Dorsolateral prefrontal cortex (tissue), 122 donors: ENCODE measurements at places on chromosomes 6 and 20. TPM values are rescaled to one million over a fixed set of nuclear protein-coding genes. Genes with fewer than 3 reads are reported as not detected.

Gene PCSK2
- 95.2 TPM for total RNA-seq

DNA sequence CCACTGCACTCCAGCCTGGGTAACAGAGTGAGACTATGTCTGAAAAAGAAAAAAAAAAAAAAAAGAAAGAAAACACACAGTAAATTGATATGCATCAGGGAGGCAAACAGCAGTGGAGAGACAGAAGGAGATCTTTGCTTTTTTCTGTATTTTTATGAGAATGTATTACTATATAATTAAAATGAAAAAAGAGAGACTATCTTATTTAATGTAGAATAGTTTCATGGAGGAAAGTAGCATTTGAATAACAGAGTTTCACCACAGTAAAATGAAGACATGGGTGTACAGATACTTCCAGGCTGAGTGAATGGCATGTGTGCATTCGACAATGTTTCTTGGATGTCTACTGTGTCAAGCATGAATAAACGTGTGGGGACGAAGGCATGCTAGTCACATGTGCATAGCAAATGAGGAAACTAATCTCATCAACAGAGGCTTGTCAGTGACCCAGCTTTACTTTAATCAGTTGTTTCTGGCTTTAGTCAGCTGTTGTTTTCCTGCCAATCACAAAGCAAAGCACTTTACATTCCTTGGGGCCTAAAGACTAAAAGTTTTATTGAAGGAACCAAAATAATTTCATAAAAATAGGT lies 55.5 kb upstream of the ARMH2 start:
- DNase-seq = no peak

GRCh38 chr20:41639630-41640029 lies 21.5 kb upstream of the CHD6 start:
- DNase-seq = no peak

Gene GATA5
- total RNA-seq = not detected

DNA sequence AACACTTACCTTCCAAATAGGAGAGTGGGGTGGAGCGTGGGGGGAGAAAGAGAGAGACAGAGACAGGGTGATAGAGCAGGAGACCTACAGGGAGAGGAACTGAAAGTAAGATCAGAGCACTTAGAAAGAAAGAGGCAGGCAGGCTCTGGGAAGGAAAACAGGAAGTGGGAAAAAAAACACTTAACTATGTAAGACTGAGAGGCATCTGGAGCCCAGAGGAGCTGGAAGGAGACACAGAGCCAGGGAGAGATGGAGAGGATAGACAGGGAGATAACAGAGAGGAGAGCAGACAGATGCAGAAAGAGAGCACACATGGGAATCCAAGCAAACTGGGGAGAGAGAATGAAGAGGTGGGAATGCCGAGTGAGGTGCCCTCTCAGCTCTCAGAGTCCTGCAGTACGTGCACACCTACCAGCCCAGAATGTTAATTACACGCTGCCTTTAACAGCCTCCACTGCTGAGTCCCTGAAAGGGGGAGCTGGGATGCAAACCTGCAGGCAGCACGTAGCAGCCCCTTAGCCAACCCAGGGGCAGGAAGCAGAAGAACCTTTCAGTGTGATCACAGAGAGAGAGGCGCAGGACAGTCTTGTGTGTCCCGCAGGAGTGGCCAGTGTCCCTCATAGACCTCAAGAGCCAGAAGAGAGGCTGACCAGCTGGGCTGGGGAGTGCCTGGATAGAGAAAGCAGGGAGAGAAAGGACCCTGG lies 132.7 kb upstream of the LRFN2 start:
- DNase-seq = no peak

DNA sequence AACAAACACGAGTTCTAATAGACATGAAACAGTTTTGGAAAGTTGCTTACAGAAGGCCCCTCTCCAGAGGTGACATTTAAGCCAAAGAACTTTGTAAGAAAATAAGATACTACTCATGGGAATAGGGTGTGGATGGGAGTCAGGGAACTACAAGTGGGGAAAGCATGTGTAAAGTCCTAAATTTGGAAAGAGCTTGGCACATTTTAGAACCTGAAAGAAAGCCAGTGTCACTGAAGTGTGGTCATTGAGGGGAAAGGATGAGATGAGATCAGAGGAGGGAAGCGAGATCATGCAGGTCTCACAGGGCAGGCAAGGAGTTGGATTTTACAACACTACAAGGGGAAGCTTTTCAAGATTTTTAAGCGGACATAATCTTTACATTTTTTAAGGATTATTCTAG lies 38.0 kb downstream of the VGLL2 start:
- DNase-seq = no peak

GRCh38 chr6:21064756-21065340 lies 528.7 kb upstream of the SOX4 start:
- no peak for DNase-seq

GRCh38 chr20:24950836-24951525 lies 1.9 kb downstream of the CST7 start:
- no peak for DNase-seq

- DNase-seq = no peak
These were observed 779 bp downstream of the HEBP2 start for GRCh38 chr6:138404666-138405337.

DNA sequence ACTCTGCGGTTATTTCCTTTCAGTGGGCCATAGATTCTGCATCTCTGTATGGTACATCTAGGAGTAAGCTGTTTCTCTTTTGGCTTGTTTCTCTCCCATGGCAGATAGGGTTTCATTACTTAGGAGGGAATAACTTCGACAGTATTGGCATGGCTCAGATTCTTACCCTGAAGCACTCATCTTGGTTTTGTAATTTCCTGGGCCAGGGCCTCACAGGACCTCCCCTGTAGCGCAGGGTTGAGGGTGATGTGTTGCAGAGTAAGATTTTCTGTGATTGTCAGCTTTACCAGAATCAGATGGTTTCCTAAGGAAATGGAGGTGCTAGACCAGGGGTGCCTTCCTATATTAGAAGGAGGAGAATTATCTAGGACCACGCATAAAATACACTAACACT lies 78.3 kb downstream of the STXBP5 start:
- no peak for DNase-seq

DNA sequence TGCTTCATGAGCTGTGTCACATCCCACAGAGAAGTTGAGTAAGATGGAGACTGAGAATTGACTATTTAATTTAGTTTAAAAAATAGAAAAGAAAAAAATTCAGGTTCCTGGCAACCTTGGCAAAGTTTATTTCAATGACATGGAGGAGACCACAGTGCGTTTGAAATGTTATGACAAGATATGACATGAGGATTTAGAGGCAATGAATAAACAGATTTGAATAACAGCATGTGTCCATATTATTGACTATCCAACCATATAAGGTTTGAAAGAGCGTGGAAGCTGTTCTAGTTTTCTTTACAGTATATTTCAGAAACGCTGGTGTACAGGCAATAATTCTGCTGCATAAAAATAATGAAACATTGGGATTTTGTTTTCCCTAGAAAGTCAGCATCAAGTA lies 303.9 kb downstream of the SMOC2 start:
- no peak for DNase-seq
